Suppressor macrophage treated with lipopolysaccharide for 1 hour (primary cell): ENCODE measurements at places on chromosomes 5 and 9.

GRCh38 chr9:16612627-16613026 lies 257.8 kb downstream of the BNC2 start:
- no peak for DNase-seq

DNA sequence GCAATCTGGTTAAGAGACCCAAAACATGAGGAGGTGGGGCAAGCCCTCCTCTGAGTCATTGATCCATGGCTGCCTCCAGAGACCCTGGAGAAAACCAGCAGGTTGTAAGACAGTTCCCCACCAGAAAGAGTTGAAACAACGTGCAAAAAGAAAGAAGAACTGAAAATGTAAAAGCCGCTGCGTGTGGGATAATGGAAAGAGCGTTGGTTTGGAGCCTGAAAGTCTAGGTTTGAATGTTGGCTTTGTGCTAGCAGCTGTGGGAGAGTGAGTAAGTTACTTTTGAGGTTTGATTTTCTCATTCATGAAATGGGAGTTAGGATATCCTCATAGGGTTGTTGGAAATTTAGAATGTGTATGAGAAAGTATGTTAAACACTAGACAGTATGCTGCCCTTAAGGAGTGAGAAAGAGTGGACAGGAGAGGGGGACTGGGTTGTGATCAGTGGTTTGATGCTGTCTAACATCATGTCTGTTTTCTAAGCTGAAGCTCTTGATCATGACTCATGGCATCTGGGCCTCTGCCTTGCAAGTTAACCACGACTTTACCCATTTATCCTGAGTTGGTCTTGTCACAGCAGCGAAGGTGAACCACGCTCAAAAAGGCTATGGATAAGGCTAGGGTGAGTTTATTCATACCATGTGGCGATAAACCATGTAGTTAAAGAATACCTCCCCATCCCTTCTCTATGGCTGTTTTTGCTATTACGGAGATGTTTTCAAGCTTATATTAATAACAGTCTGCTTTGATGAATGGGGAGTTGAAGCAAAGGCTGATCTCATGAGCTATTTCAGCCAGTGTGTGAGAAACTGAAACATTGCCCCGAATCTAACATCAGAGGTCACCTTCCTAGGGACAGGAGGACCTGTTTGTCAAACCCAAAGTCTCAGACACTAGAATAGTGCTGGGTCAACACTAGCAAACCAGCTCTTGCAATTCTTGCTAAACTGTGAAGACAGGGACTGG lies 41.3 kb downstream of the ZNF366 start:
- peak; percentile 39 for DNase-seq

DNA sequence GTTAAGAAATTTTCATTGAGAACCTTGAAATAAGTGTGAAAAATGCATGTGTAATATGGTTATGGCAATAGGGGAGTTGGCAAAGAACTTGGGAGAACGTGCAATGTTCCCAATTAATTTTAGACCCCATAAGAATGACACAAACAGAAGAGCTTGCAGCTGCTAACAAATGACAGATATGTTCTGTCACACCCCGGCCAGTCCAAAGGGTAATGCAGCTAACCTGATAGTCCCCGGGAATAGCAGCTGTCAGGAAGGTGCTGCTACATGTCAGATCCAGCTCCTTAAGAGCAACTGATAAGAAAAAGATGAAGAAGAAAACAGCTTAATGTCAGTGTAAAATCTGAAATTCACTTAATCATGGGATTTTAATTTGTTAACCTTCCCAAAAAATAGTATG lies 30.4 kb downstream of the SEMA5A start:
- DNase-seq: no peak

DNA sequence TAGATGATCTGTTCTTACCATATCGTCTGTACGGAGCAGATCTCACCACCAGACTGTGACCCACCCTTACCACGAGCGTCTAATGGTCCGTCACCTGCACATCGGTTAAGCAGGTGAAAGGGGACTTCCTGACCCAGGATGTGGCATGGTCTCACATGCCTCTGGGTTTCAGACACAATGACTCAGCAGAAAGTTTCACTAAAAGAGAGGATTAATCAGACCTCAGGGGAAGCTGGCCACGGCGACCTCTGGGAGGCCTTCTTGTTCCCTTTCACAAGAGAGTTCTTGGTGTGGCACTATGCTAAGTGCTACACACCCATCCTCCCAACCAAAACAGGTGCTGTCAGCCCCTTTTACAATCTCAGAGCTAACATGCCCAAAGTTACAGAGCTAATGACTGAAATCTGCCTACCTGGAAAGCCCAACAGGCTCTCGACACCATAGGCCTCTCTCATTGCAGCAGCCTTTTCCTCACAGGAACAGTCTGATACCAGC lies 41.6 kb downstream of the ADAMTS12 start:
- no peak for DNase-seq

GRCh38 chr5:72692231-72692637 lies 124.2 kb upstream of the TNPO1 start:
- no peak for DNase-seq

- no peak for DNase-seq
Measured at GRCh38 chr9:14179449-14179848, 134.5 kb downstream of the NFIB start.

GRCh38 chr9:72315510-72316311 lies 49.3 kb downstream of the ZFAND5 start:
- no peak for DNase-seq

- DNase-seq: peak; percentile 92
Measured at GRCh38 chr5:100777680-100778300, 125.3 kb downstream of the ST8SIA4 start.
